ENCODE measurements at places on chromosomes 12 and 14. TPM values are rescaled to one million over a fixed set of nuclear protein-coding genes. Genes with fewer than 3 reads are reported as not detected.

Gene LRRK2
- 0.26 TPM for total RNA-seq

Gene PSME2
- 73.6 TPM for total RNA-seq

GRCh38 chr12:48824905-48825304 lies 6.6 kb downstream of the CACNB3 start:
- DNase-seq = no peak
- H3K27ac ChIP-seq = no peak overlapping the region
- no peak overlapping the region for H3K4me3 ChIP-seq
- H3K4me1 ChIP-seq = peaks cover 11% of the 10 kb centered on the region
- peaks cover 37% of the 10 kb centered on the region for H3K36me3 ChIP-seq

DNA sequence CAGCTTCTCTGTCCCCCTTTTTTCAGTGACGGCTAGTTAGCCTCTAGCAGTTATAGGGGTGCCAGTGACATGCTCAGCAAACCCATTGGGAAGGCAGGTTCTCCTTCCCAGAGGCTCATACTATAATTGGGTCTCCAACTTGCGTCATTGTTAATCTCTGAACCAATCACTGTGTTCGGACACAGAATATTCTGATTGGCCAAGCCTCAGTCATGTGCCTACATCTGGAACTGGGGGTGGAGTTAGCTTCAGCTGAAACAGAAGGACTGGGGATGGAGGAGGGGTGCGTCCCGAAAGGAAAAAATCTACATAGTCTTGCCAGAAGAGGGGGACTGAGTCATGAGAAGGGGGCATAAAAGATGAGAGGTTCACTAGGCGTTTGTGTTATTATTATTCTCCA lies 165.6 kb downstream of the SUDS3 start:
- H3K4me3 ChIP-seq = no peak overlapping the region
- no peaks in the 10 kb centered on the region for H3K4me1 ChIP-seq
- H3K27me3 ChIP-seq = peaks cover 3% of the 10 kb centered on the region
- peaks cover 5% of the 10 kb centered on the region for H3K36me3 ChIP-seq

DNA sequence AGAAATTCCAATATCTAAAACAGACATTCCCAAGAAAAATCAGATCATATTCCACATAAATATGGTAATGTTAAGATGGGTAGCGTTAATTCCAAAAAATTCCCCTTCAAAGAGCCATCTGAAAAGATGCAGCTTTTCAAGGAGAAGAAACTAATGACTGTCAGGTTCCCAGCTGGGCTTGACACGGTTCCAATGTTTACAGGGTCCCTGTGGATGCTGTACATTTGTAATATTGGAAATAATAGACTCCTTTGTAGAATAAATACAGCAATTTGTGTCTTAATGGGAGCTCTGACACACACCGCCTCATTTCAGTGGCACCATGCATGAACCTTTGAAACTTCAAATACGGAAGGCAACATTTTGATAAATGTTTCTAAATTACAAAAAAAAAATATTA lies 140.6 kb downstream of the ITPR2 start:
- peaks cover 4% of the 10 kb centered on the region for H3K36me3 ChIP-seq
- H3K4me1 ChIP-seq = peaks cover 34% of the 10 kb centered on the region
- H3K4me3 ChIP-seq = no peak overlapping the region
- H3K27ac ChIP-seq = no peak overlapping the region

GRCh38 chr14:106803379-106803778 lies 1277.0 kb downstream of the TMEM121 start:
- H3K27ac ChIP-seq = no peak overlapping the region
- no peak overlapping the region for H3K4me3 ChIP-seq
- no peaks in the 10 kb centered on the region for H3K4me1 ChIP-seq
- DNase-seq = no peak
- peaks cover 3% of the 10 kb centered on the region for H3K36me3 ChIP-seq

GRCh38 chr12:10663869-10664268 lies 10.0 kb downstream of the STYK1 start:
- no peak overlapping the region for H3K4me3 ChIP-seq
- DNase-seq = no peak
- peaks cover 3% of the 10 kb centered on the region for H3K27me3 ChIP-seq
- no peak overlapping the region for H3K27ac ChIP-seq
- peaks cover 11% of the 10 kb centered on the region for H3K36me3 ChIP-seq

DNA sequence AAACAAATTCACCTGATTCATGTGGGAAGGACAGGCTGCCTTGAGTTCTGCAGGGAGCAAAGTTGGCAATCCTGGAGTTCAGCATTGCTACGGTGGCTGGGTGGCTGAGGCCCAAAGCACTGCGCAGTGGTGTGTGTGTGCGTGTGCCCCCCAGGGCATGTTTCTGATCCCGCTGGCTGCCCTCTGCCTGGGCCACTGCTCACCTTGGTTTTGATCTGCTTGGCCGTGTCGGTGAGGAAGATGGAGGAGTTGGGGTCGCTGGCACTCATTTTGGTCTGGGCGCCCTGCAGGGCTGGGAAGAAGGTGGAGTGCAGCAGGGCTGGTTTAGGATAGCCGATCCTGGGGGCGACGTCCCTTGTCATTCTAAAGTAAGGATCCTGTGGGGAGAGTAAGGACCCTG lies 19.1 kb downstream of the SLC25A47 start:
- no peak for DNase-seq
- H3K4me3 ChIP-seq = no peak overlapping the region
- H3K27me3 ChIP-seq = peaks cover 2% of the 10 kb centered on the region
- H3K4me1 ChIP-seq = peaks cover 8% of the 10 kb centered on the region
- H3K27ac ChIP-seq = no peak overlapping the region

GRCh38 chr14:51209457-51209856 lies 30.6 kb upstream of the TMX1 start:
- no peak overlapping the region for H3K4me3 ChIP-seq
- H3K4me1 ChIP-seq = peaks cover 4% of the 10 kb centered on the region
- no peaks in the 10 kb centered on the region for H3K36me3 ChIP-seq
